Esophagus muscularis mucosa (tissue), 4 donors: ENCODE measurements at places on chromosomes 7 and 10.

GRCh38 chr7:1611708-1612241 lies 41.9 kb upstream of the PSMG3 start:
- no peaks in the 10 kb centered on the region for H3K27me3 ChIP-seq
- no peak for DNase-seq
- H3K27ac ChIP-seq, result no peak overlapping the region
- no peaks in the 10 kb centered on the region for H3K36me3 ChIP-seq

- no peaks in the 10 kb centered on the region for H3K27me3 ChIP-seq
- no peak for DNase-seq
- H3K4me1 ChIP-seq, result no peaks in the 10 kb centered on the region
- no peaks in the 10 kb centered on the region for H3K36me3 ChIP-seq
Measured at GRCh38 chr7:83908526-83908925, 259.6 kb upstream of the SEMA3E start.

- DNase-seq, result no peak
- H3K27me3 ChIP-seq, result no peaks in the 10 kb centered on the region
Measured at GRCh38 chr10:124517461-124517860, 55.8 kb downstream of the LHPP start.

DNA sequence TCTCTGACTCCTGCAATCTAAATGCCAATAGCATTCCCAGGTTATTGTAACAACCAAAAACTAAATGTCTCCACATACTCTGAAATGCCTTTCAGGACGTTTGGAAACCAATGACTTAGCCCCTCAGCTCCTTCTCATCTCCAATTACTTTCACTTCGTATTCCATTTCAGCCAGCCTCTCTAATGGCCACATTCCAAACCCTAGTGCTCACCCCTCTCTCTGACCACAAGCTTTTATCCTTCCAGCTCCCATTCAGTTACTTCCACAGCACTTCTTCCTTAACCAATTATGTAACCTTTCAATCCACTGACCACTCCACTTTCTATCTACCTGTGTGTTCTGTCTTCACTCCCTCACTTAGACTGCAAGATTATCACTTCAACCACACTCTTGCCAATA lies 4.3 kb downstream of the NOC3L start:
- no peak for DNase-seq
- H3K4me1 ChIP-seq, result peaks cover 18% of the 10 kb centered on the region
- no peak overlapping the region for H3K4me3 ChIP-seq
- H3K27ac ChIP-seq, result no peak overlapping the region

- H3K36me3 ChIP-seq, result no peaks in the 10 kb centered on the region
- no peak overlapping the region for H3K4me3 ChIP-seq
- H3K27ac ChIP-seq, result no peak overlapping the region
Measured at GRCh38 chr7:29871787-29872398, 65.6 kb downstream of the WIPF3 start.

DNA sequence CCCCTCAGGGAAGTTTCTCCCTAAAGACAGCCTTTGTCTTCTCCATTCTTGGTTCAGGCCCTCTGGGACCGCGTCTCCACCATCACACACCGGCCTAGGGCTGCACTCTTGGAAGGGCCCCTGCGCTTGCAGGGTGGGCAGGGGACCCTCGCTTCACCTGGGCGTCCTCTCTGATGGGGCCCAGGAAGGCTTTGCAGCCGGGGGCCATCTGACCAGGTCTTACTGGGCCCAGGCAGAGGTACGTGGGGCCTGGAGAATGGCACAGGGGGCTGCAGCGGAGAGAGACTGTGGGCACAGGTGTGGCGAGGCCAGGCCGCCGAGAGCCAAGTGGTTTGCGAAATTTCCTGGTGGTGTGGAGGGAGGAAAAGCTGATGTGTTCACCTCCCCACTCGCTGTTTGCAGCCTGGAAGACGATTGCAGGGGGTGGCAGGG lies 44.4 kb downstream of the ALOX5 start:
- no peak for DNase-seq
- peaks cover 40% of the 10 kb centered on the region for H3K4me1 ChIP-seq
- no peaks in the 10 kb centered on the region for H3K27me3 ChIP-seq
- H3K27ac ChIP-seq, result peak overlapping the region; percentile 89

DNA sequence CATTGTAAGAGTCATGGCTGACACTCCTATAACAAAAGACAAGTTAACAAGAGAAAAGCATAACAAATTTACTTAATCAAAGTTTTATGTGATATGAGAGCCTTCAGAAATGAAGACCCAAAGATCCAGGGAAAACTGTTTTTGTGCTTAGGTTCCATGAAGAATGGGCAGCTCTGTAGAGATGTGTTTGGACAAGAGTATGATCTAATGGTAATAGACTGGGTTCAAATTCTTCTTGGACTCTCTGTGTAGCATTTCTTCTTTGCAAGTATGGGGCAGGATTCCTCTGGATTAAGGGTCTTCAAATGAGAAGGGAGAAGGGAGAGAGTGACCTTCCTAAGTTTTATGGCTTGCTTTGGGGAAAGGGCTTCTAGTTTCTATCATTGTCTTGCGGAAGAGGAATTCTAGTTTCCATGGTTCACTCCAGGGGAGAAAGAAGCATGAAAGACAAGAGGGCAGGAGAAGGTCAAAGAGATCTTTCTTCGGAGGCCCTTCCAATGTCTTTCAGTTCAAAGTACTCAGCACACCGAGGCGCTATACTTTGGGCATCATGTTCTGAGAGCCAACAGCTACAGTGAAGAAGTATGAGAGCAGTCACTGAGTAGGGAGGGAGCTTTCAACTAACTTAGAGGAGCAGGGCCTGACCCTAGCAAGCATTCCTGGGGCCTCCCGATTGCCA lies 15.4 kb downstream of the IFIT3 start:
- H3K36me3 ChIP-seq, result peaks cover 25% of the 10 kb centered on the region
- DNase-seq, result no peak
- no peaks in the 10 kb centered on the region for H3K27me3 ChIP-seq
- H3K4me1 ChIP-seq, result peaks cover 15% of the 10 kb centered on the region
- no peak overlapping the region for H3K4me3 ChIP-seq

DNA sequence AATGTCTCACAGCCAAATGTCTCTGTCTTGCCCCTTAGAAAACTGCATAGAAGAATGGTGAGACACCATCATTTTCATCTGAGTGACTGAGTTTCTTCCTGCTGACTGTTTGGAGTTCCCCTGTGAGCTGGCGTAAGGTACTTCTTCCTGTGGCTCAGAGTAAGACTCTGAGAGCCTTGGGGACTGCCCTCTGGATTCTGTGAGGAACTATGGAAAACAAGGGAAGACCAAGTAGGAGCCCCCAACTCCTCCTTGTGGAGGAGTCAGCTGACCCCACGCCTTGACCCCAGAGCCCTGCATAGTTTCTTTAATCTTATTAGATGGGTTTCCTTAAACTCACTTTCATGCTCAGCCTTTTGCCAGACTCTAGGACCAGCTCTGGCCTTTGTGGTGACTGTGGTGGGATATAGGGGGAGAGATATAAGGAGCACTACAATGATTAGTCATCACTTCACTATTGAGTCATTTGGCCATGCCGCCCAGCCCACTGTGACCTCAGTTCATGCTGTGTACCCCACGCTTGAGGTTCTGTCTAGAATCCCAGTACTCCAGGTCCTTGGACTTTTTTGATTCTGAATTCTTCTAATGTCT lies 51.8 kb upstream of the FAM133B start:
- no peaks in the 10 kb centered on the region for H3K36me3 ChIP-seq
- H3K4me1 ChIP-seq, result peaks cover 38% of the 10 kb centered on the region
- DNase-seq, result no peak
- H3K27me3 ChIP-seq, result no peaks in the 10 kb centered on the region
- no peak overlapping the region for H3K27ac ChIP-seq
- no peak overlapping the region for H3K4me3 ChIP-seq

DNA sequence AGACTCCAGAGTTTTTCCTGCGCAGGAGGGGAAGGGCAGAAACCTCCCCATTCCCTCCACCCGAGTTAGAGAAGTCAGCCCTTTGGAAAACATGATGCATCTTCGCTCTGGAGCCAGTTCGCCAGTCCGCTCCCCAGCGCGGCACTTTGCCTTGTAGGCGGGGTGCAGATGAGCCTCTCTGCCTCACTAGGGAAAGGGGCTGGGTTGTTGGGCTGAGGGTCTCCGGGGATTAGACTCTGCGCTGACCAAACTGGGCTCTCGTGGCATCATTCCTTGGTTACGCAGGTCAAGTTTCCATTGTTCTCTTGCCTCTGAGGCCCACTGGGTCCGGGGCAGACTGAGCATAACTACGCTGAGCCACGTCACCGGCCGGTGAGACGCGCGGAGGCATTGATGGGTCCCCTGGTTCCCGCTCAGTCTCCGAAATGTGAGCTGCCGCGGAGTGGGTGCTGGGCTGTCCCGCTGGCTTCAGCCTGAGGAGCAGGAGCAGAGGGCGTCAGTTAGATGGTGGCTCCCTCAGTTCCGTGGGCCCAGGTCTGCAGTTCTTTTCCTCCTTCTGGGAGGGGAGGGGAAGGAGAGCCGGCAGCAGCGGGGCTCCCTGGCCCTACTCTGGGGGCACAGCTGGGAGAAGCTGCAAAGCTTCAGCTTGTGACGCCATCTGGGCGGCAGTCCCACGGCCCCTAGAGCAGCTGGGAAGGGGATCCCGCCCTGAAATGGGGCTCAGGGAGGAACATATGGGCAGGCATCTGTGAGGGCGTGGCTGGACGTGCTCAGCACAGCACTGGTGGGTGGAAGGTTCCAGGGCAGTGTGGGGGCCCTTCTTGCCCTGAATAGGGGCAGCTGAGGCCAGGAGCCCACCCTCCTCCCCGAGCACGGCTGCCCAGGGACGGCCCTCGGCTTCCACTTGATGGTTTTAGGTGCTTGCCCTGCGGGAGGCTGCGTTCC lies 121.3 kb upstream of the BTBD16 start:
- DNase-seq, result no peak
- H3K4me3 ChIP-seq, result peak overlapping the region; percentile 4
- peak overlapping the region; percentile 86 for H3K27ac ChIP-seq

GRCh38 chr7:130868139-130868538 lies 134.1 kb upstream of the KLF14 start:
- no peak overlapping the region for H3K27ac ChIP-seq
- no peak overlapping the region for H3K4me3 ChIP-seq
- no peak for DNase-seq
- H3K4me1 ChIP-seq, result no peaks in the 10 kb centered on the region
- peaks cover 54% of the 10 kb centered on the region for H3K36me3 ChIP-seq
- H3K27me3 ChIP-seq, result no peaks in the 10 kb centered on the region

DNA sequence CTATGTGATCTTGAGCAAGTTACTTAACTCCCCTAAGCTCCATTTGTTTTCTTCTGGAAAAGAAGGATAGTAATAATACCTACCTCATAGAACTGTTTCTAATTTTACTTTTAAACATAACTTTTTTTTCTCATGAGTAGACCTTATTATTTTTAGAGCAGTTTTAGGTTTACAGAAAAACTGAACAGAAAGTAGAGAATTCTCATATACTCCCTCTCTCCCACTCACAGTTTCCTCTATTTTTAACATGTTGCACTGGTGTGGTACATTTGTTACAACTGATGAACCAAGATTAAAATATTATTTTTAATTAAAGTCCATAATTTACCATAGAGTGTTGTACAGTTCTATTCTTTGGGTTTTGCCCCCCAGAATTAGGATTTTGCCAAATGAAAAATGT lies 221.3 kb upstream of the CSTF2T start:
- H3K36me3 ChIP-seq, result no peaks in the 10 kb centered on the region

DNA sequence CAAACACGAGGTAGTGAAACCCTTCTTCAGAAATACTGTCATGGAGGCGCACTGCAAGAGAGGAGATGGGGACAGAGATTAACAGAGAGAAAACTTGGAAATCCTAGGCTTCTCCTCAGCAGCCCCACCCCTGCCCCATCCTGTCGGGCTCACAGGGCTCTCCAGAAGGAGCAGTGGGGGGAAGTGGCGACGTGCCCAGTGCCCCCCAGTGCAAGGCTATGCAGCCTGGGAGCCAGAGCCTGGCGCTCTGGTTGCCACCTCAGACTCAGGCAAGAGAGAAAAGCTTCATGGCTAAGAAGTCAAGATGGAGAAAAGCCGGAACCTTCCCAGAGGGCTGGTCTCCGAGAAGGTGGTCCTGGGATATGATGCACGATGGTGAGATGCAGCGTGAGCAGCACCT lies 21.2 kb downstream of the CAMK2G start:
- no peak for DNase-seq
- H3K27me3 ChIP-seq, result no peaks in the 10 kb centered on the region
- H3K36me3 ChIP-seq, result peaks cover 31% of the 10 kb centered on the region
- H3K4me1 ChIP-seq, result peaks cover 100% of the 10 kb centered on the region
- peak overlapping the region; percentile 91 for H3K27ac ChIP-seq
- no peak overlapping the region for H3K4me3 ChIP-seq

- no peak overlapping the region for H3K4me3 ChIP-seq
- H3K27me3 ChIP-seq, result no peaks in the 10 kb centered on the region
- peak overlapping the region; percentile 17 for H3K27ac ChIP-seq
- DNase-seq, result no peak
- peaks cover 92% of the 10 kb centered on the region for H3K4me1 ChIP-seq
Measured at GRCh38 chr7:30898411-30898810, 13.2 kb upstream of the AQP1 start.

- H3K36me3 ChIP-seq, result no peaks in the 10 kb centered on the region
- no peak for DNase-seq
- no peak overlapping the region for H3K4me3 ChIP-seq
- no peaks in the 10 kb centered on the region for H3K4me1 ChIP-seq
- no peak overlapping the region for H3K27ac ChIP-seq
Measured at GRCh38 chr10:122435212-122435827, 19.1 kb upstream of the ARMS2 start.

GRCh38 chr10:71831646-71832552 lies 19.2 kb downstream of the PSAP start:
- H3K4me1 ChIP-seq, result peaks cover 50% of the 10 kb centered on the region
- peaks cover 62% of the 10 kb centered on the region for H3K36me3 ChIP-seq
- no peak for DNase-seq
- H3K27me3 ChIP-seq, result no peaks in the 10 kb centered on the region
- no peak overlapping the region for H3K27ac ChIP-seq
- H3K4me3 ChIP-seq, result no peak overlapping the region

DNA sequence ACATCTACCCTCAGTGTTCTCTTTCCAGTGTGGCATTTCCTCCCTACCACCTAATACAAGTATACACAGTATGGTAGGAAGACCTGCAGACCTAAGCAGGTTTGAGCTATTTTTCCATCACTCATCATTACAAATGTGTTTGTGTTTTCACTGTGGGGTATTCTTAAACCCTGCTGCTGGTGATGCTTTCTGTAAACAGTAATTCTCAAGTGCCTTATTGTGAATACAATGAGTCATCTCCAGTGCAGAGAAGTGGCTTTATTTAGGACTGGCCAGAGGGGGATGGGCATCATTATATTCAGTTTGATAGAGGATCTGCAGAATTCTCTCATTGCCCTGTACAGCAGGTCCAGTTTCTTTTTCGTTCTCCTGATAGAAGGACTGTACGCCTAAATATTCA lies 63.7 kb downstream of the GRM8 start:
- H3K36me3 ChIP-seq, result no peaks in the 10 kb centered on the region
- H3K27me3 ChIP-seq, result no peaks in the 10 kb centered on the region
- no peak overlapping the region for H3K27ac ChIP-seq
- H3K4me1 ChIP-seq, result no peaks in the 10 kb centered on the region
- H3K4me3 ChIP-seq, result no peak overlapping the region

- no peak overlapping the region for H3K27ac ChIP-seq
- no peaks in the 10 kb centered on the region for H3K4me1 ChIP-seq
- no peak overlapping the region for H3K4me3 ChIP-seq
- no peaks in the 10 kb centered on the region for H3K27me3 ChIP-seq
- no peaks in the 10 kb centered on the region for H3K36me3 ChIP-seq
Measured at GRCh38 chr7:87129848-87130247, 22.4 kb upstream of the DMTF1 start.

GRCh38 chr7:150324373-150324961 lies 1.1 kb upstream of the ACTR3C start:
- no peak overlapping the region for H3K4me3 ChIP-seq
- peaks cover 41% of the 10 kb centered on the region for H3K36me3 ChIP-seq
- peak overlapping the region; percentile 87 for H3K27ac ChIP-seq
- no peak for DNase-seq
- H3K27me3 ChIP-seq, result no peaks in the 10 kb centered on the region
